ENCODE measurements at places on chromosomes 7 and 10.

- peak; percentile 49 for DNase-seq
Measured at GRCh38 chr10:13091801-13092200, 8.2 kb upstream of the OPTN start.

DNA sequence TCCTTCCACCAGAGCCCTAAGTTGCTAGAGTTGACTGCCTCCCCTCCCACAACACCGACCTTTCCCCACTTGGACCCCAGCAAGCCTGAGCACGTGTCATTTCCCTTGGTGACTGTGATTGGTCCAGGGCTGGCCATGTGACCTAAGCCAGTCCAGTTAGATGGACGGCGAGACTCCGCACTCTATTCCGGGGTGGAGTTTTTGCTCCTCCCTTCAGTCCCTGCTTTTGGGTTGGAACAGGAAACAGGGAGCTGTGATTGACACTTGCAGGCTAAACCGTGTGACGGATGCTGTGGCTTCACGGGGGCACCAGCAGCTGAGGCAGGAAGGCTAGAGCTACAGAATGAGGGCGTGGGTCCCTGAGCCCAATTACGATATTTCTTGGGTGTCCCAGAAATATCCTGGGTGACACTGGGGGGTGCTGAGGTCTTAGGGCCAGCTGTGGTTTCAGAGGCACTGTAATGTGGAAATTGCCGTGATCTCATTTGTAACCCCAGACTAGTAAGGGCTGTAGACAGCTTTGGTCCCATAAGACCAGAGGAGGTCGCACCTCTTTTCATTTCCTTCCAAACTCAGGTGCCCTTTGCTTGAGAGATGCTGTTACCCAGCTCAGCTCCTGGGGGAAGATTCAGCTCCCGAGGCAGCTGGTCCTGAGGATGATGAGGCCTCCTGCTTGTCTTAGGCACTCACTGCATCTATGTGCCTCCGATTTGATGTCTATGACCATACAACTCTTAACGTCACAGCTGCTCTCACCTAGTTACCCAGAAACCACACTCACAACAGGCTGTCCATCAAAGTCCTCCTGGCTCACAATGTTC, 102.7 kb upstream of the NPTX2 start:
- DNase-seq = no peak

DNA sequence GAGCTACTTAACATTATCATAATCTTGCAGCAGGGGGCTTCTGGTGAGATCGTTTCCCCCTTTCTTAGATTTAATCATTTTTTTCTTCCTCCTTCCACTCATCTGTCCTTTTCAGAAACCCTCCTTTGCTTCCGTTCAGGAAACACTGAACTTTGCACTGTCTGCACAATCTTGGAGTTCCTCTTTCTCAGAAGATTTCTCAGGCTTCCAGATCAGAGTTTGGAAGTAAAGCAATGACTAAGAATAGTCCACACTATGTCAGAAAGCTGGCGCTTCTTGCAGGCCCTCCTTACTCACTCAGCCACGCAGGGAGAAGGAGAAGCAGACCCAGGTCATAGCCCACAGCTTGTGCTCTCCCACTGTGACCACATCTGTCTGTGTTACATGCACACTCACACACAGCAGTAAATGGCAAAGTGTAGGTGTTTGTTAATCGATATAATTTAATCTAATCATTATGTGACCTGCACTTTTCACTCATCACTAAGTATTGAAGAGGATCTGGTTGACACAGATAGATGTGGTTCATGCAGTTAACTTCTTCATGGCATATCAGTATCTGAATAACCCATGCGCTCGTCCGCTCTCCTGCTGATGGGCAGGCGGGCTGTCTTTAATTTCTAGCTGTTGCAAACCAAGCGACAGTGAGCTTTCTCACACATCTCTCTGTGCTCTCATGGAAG, 30.2 kb downstream of the ALOX5 start:
- DNase-seq = no peak

DNA sequence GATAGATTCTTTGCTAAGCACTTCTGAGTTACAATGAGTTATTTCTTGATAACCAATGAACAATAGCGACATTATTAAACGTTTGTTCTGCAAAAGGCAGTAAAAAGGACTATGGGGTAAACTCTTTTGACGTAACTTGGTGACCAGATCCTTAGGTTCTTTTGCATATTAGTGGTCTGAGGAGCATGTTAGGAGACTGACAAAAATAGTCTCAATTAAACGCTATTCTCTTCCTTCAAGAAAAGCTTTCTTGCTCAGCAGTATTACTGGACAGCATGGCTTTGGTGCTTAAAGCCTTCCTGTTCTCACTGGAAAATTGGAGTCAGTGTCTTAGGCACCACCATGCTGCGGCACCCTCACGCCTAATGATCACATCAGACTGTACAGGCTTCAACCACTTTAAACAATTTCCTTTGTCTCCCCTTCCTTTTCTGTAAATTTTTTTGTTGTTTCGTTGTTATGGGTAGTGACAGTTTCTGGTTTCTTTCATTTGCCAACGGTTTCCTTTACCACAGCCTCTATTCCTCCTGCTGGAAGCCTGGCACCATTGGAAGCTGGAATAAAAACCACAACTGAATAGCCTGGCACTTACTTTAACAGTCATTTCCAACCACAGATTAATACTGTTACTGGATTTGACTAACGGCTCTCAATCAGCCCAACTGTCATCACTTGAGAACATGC, 49.2 kb upstream of the FAM133B start:
- no peak for DNase-seq

GRCh38 chr7:70631718-70632117, 500.2 kb upstream of the GALNT17 start:
- no peak for DNase-seq

DNA sequence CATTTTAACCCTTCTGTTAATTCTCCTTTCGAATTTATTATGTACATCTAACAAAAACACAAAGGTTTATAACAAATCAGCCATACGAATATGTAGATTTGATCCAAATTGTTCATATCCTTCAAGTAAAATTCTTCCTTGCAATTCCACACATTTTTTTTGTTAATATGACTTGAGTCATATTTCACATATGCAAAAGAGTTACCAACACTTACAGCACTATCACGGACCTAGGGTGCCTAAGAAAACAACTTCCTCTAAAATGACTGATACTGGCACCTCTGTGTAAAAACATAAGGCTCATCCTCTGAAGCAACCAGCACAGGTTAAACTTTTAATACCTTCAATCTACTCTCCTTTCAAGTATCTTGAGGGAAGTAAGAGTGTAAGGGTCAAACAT, 451.8 kb downstream of the SEMA3D start:
- no peak for DNase-seq

DNA sequence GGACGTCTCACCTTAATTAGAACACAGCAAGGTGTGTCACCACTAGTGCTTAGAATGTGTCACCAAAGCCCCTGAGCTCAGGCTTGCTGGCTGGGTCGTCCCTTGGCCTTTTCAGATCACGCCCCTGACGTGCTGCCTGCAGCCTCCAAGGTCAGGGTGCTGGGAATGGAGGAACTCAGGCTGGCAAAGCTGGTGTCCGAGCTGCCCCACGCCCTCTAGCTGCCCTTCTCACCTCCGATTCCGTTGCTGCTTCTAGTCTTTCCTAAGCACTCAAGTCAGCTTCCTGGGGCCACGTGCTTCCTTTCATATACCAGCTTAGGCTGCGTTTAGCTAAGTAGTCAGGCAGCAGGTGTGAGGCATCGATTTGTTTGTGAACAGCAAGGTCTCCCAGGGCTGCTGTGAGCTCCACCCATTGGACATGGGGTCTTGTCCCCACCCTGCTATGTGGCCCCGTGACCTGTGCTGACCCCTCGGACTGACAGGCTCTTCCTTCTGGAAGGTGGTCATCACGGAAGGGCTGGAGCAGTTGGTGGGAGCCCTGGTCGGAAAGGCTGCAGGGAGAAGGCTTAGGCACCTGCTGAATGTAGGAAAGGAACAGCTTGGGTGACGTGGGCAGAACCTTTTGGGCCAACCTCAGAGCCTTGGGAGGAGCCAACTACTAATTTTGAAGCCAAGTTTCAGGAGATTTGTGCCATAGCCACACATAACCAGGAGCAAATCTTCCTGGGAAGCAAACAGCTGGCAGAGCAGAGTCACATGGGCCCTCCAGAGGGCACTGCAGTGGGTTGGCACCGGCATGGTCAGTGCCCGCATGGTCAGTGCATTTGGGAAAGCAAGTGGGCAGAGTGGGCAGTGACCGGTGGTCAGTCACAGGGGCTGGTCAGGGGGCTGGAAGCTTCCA, 28.8 kb downstream of the VIPR2 start:
- DNase-seq = no peak

DNA sequence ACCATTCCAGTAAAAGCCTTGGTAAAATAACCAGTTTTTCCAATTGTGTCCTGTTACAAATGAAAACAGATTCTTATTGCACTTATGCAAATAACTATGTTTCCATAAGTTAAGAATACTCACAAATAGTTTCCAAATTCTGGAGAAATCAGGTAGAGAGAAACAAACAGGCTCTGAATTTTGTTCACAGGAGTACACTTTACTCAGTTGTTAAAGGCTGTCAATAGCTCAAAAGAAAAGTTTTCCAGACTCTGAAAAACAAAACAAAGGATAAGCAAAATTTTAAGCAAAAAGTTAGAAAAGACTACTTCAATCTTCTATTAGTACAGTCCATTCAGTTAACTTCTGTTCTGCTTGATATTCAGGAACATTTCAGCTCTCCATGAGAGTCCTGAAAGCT, 32.8 kb upstream of the ZNF365 start:
- no peak for DNase-seq

- no peak for DNase-seq
Measured at GRCh38 chr7:64541438-64542359, 21.2 kb downstream of the ZNF680 start.

- DNase-seq = no peak
Measured at GRCh38 chr10:71299071-71299785, 19.8 kb upstream of the SLC29A3 start.

GRCh38 chr10:60531006-60531405, 141.3 kb upstream of the ANK3 start:
- DNase-seq = no peak

DNA sequence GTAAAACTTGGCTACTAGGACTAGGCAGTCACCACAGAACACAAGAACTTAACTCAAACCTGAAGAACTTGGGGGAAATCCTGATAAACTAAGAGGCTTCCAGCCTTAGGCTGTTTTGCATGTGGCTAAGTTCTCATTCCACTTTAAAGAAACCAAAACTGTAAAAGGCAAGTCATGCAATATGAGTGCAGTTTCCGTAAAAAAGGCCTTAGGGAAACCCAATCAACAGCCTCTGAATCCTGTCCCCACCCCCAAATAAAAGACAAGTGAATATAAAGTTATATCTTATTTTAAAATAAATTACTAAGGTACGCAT, 95.1 kb downstream of the USP6NL start:
- no peak for DNase-seq

GRCh38 chr7:140541513-140542227, 62.4 kb upstream of the MKRN1 start:
- no peak for DNase-seq

GRCh38 chr7:138137423-138138171, 61.3 kb downstream of the AKR1D1 start:
- no peak for DNase-seq

GRCh38 chr10:110870823-110871297, 868 bp upstream of the PDCD4 start:
- no peak for DNase-seq

DNA sequence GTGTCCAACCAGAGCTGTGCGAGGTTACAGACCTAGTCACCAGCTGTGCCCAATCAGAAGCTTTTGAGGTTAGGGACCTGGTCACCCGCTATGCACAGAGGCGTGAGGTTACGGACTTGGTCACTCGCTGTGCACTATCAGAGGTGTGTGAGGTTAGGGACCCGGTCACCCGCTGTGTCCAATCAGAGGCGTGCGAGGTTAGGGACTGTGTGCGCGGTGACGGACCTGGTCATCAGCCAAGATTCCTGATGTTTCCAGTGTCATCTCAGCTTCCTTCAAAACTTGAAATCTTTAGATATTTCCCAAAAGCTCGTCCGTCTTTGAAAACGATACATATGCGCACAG, 182.1 kb downstream of the DIP2C start:
- DNase-seq = no peak

GRCh38 chr7:39987641-39988347, 37.7 kb downstream of the CDK13 start:
- DNase-seq = peak; percentile 6

DNA sequence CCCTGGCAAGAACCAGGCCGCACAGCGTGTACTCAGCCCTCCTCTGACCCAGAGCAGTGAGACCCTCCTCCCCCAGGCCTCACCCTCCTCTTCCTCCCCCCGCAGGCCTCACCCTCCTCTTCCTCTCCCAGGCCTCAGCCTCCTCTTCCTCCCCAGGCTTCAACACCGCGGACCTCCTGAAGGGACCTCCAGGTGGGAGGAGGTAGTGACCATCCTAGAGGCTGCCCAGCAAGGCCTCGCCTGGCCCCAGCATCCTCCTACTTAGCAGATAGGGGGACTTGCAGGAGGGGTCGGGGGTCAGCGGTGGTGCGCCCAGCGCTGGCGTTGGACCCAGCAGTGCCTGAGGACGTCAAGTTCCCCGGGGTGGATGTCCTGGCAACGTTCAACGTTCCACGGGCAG, 270.8 kb downstream of the ELFN1 start:
- no peak for DNase-seq

GRCh38 chr10:13346283-13347042, 1.6 kb downstream of the SEPHS1 start:
- no peak for DNase-seq

- DNase-seq = no peak
Measured at GRCh38 chr7:23247046-23247602, 549 bp downstream of the GPNMB start.

- no peak for DNase-seq
Measured at GRCh38 chr10:123471811-123472210, 194.3 kb upstream of the GPR26 start.

DNA sequence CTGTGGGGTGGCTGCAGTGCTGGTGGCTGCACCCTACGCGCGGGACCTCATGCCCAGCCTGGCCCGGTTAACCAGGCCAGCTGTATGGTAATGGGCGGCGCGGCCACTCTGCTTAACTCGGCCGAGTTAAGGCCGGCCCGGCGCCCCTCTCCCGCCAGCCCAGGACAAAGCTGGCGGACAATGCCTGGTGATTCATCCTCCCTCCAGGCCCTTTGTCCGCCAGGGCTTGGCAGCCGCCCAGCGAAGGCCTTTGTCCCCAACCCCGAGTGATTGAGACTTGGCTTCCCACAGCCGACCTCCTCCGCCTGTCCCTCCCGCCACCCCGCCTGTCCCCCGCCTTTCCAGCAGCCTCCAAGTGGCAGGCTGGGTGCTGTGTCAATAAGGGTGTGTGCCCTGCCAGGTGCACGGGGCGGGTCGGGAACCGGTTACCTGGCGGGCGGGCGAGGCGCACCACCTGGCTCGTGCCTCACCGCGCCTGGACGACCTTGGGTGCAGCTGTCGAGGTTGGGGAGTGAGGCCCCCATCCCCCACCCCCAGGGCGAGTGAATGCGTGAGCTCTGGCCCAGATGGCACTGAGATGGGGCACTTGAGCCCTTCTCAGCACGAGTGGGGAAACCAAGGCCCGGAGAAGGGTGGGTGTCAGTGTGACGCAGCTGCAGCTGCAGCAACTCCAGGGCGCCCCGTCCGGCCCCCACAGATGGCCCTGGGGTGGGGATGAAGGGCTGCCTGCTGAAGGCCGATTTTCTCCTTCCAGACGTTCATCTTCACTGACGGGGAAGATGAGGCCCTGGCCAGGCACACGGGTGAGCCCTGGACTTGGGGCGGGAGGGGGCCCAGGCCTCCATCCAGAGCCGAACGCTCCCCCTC, 4.6 kb downstream of the LFNG start:
- DNase-seq = peak; percentile 94

Data from head of caudate nucleus (tissue), 42 donors.